ENCODE measurements at places on chromosomes 2 and 18. TPM values are rescaled to one million over a fixed set of nuclear protein-coding genes. Genes with fewer than 3 reads are reported as not detected.

Gene HPCAL1
- total RNA-seq: 59.6 TPM

Gene TGFBRAP1
- total RNA-seq: 23.1 TPM

DNA sequence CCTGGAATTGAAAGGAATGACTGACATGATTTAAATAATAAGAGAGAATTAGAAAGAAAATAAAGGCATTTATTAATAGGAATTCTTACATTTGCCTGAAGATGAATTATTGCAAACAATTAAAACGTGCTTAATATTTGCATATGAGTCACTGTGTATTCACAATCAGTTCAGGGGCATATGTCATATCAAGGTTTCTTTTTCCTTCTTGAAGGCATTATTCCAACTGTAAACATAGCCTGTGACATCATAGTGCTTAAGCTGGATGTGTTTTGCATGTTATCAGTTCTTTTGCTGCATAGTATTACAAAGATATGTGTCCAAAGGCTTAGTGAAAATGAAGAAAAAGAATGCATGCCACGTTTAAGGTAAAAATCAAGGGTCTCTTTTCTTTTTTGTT, 80.8 kb downstream of the MEIS1 start:
- DNase-seq: no peak

GRCh38 chr2:48107326-48107925, 201.1 kb upstream of the FBXO11 start:
- DNase-seq: no peak

GRCh38 chr2:234378440-234378839, 118.4 kb downstream of the ARL4C start:
- no peak for DNase-seq

- DNase-seq: no peak
These were observed 67.3 kb upstream of the TNP1 start for GRCh38 chr2:216927163-216927562.

DNA sequence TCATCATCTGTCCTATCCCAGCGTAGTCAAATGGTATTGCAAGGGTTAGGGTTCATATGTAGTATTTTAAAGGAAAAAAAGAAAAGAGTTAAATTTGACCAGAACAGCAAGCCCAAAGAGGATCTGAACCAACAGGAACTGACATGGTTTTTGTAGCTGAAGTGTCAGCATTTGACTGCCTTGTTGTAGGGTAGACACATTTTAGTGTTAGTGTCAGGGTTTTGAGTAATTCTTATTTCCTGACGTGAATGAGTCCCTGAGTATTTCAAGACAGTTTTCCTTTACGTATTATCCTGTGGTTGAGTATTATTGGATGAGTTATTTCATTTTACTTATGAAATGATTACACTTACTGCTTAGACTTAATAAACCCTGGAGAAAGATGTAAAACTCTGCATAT, 173.3 kb upstream of the ZEB2 start:
- no peak for DNase-seq

DNA sequence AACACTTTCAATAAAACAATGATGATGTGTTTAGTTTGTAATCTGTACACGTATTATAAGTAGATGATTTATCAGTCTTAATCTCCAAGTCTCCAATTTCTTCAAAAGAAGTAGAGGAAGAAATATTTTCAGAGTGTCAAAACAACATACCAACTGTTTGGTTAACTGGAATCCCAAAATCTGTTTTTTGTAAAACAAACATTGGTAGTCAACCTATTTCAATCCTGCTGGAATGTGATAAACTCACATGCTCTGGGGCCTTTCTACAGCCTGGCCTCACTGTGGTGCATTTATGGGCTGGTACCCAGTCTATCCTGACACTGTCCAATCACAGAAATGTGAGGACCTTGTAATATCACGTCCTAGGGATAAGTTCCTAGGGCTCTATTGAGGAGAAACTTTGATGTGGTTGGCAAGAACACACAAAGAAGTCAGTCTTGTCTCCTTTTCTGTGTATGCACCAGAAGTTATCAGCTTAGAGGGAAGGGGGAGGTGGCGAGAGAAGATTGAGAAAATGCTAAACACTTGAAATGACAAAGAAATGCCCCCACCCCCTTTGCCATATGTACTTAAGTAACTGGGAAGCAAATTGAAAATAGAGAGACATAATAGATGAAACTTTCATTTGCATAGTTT, 47.2 kb downstream of the PRKRA start:
- no peak for DNase-seq

GRCh38 chr2:169509955-169510354, 453 bp downstream of the KLHL41 start:
- DNase-seq: no peak

DNA sequence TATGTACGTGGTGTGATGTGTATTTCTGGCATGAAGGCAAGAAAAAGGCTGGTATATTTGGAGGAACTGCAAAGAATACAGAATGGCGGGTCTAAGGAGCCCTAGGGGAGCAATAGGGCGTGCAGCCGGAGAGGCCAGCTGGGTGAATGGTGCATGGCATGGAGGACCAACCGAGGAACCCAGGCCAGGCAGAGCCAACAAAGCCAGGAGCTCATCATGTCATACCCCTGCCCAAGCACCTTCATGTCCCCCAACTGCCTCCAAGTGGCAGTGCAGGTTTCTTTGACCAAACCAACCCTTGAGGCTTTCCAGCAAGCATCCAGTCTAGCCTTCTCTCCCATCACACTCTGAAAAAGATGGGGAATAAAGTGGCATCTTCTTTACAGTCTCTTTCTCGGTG, 8.9 kb upstream of the KCNK3 start:
- DNase-seq: no peak

DNA sequence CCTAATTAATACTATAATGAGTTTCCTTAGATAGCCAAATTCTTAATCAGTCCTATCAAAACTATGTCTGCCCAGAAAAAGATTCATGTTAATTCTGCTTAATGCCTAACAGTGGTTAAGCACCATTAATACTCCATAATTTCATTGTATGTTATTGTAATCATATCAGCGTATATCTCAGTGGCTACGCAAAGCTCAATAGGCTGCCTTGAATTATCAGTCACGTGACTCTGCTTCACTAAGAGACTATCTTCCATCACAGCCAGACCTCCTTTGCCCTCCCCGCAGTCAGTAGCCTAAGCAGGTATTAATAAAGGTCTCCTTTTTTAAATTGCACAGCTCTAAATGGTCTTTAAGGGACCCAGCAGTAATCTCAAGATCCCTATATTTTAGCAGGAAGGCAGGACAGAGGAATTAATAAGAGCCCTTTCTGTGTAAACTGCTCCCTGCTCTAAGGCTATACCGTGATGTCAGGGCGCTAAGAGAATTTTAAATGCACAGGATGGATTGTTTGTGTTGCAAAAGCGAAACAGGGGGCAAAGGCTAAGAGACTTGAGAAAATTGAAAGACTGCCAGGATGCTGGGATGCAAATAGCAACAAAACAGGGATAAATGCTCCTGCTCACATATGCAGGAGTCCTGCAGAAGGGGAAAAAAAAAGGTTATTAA, 215.6 kb upstream of the POU3F3 start:
- DNase-seq: no peak

DNA sequence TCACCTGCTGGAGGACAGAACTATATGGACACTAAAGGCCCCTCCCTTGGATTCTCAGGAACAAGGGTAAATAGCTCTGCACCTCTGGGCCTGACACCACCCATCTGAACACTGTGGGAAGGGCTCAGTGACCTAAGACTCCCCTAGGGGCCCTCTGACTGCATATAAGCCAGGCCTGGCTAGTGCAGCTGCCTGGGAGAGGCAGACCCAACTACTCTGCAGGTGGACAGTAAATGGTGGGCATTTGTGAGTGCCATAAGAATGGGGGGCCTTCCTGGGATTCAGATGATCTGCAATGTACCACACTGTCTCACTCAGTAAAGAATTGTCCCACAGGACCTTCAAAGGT, 11.2 kb upstream of the WIPF1 start:
- DNase-seq: no peak

Data from activated T-helper 1 cell treated with anti-CD3 and anti-CD28 coated beads, Interleukin-12 subunit alpha, Interleukin-12 subunit beta, Interleukin-2, Interleukin-4 antibody, amounts not matched to agents 30 ng/mL and 10 ng/mL and 1 ng/mL, durations not matched to agents 14 hours and 24 hours and 36 hours (primary cell).